Activated naive CD4-positive, alpha-beta T cell treated with Interleukin-2 at 50 U/mL for 16 hours (primary cell): ENCODE measurements at places on chromosomes 11 and 22.
A peak's percentile ranks its signal among the peaks of the same experiment; 100 is the strongest.

- peak; percentile 38 for DNase-seq
Measured at GRCh38 chr11:34052608-34053160, 1.2 kb downstream of the CAPRIN1 start.

- no peak for DNase-seq
Measured at GRCh38 chr11:86745571-86745970, 54.8 kb upstream of the PRSS23 start.

GRCh38 chr22:37431801-37432707 is 4.8 kb upstream of the ELFN2 start:
- DNase-seq: peak; percentile 61

- DNase-seq: no peak
Measured at GRCh38 chr11:65979261-65979759, 17.8 kb downstream of the SART1 start.

GRCh38 chr11:65496304-65497140 is 2.3 kb upstream of the MALAT1 start:
- DNase-seq: no peak

DNA sequence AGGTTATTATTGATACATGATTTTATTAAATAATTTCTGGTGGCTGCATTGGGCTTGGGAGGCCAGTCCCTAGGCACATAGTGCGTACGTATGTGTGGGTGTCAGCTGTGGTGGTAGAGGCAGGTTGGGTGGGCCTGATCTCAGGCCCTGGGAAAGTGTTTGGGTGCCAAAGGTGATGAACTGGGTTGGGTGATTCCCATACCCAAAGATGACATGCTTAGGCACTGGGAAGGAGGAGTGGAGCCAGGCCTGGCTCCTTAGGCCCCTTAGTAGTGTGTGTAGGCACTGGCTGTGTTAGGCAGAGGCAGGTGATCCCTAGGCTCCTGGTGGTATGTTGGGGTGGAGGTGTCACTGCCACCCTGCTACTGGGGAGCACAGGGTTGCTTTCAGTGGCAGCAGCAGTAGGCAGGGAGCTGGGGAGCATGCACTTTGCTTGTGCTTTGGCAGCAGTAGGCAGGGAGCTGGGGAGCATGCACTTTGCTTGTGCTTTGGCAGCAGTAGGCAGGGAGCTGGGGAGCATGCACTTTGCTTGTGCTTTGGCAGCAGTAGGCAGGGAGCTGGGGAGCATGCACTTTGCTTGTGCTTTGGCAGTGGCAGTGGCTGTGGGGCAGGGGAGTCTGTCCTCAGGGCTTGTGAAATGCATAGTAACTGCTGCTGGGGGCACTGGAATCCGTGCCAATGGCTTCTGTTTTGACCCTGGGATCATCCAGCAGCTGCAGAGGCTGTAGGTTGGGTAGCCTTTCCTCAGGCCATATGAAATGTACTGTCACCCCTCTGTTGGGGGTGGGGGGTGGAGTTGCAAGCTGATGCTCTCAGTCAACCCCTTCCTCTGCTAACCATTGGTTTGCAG is 84.4 kb downstream of the RRM1 start:
- no peak for DNase-seq

- DNase-seq: no peak
Measured at GRCh38 chr11:64849598-64850356, 5.3 kb upstream of the CDC42BPG start.

DNA sequence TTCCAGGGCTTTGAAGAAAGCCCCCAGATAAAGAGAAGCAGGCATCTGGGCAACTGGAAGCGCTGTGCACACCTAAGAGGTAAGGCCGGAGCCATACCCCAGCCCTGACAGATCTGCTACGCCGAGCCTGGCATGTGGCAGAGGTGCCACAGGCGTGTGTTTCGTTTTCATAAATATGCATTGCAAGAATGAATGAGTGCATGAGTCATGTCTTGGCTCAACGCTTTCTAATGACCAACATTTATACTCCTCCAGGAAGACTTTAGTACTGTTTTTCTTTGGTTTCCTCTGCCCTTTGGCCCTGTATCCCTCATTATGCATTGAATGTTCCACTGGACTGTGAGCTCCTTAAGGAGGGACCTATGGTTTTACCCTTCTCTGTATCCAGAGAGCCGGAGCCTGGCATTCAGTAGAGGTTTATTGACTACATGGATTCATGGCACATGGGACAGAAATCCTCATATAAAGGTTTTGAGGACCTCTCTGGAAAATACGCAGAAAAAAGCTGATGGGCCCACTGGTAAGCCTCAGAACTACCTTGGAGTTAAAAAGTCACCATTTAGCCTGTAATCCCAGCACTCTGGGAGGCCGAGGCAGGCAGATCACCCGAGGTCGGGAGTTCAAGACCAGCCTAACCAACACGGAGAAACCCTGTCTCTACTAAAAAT is 38.9 kb upstream of the CSNK2A3 start:
- no peak for DNase-seq

DNA sequence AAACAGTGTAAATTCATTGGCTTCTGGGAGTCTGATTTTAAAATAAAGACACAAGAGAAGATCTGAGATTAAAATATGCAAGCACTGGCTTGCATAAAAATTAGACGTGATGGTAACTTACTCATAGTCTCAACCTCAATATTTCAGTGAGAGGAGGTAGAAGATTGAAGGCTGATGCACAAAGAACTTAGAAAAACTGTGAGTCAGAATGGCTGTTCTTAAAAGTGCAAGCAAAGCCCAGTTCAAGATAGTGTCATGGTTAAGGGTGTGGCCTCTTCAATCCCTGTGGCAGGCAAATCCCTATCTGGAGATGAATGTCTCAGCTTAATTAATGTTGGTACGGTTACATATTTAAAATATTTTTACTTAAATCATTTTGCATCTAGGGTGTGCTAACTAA is 33.6 kb upstream of the FIBIN start:
- no peak for DNase-seq

- no peak for DNase-seq
Measured at GRCh38 chr11:93623179-93623578, 38.3 kb upstream of the CEP295 start.

DNA sequence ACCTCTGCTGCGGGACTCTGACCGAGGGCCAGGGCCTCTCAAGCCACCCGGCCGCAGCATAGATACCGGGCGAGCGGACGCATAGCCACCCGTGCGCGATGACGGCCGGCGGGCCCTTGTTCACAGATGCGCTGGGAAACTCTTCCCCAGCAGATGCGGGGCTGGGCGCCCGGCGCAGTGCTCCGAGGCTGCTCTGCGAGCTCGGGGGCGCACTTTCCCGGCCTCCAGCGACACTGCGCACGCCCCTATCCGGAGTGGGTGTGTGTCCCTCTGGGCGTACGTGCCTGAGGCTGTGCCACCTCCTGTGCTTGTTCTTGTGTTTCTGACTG is 104.7 kb upstream of the E2F8 start:
- no peak for DNase-seq

- DNase-seq: no peak
Measured at GRCh38 chr11:134658481-134659225, 246.6 kb upstream of the B3GAT1 start.

DNA sequence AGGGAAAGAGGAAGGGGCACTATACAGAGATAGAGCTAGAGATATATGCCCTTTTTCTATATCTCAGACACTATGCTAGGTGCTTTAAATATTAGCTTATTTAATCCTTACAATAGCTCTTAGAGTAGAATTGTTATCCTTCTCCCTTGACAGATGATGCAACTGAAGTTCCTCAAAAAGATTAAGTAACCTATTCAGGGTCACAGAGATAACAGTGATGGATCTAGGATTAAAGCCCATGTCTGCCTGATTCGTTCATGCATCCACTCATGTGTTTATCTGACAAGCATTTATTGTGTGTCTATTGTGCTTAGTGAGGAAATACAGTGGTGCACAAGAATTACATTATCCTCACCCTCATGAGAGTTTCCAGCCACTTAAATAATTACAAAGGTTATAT is 8.7 kb downstream of the CCDC83 start:
- no peak for DNase-seq

DNA sequence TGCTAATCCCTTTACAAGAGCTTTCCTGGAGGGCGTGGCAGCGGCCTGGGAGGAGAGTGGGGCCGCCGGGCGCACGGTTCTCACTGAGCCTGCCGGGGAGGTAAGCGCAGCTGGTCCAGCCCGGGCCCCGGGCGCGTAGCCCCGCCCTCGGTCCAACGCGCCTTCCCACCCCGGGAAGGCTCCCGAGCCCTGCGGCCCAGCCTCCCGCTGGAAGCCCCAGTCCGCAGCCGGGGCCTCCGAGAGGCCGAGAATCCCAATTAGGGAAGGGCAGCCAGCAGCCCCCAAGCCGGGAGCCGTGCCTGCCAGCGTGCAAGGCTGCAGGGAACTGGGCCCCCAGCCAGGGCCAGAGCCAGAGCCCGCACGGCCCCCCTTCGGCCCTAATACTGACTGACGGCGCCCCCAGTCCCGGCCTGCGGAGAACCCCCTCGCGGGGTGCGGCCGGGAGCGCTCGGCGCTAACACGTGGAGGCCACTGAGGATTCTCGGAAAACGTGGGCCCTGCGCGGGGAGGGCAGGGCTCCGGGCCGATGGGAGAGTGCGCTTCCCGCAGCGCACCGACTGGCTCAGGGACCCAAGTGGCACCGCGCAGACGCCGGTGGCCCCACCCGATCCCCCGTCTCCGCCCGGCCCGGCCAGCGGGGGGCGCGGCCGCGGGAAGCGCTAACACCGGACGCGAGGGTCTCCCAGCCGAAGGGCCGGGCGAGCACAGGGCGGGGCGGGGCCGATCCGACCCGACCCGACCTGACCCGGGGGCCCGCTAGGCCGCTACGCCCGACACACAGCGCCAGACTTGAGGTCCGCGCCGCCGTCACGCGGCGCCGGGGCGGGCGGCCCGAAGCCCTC is 5.7 kb downstream of the ZFTA start:
- DNase-seq: no peak

DNA sequence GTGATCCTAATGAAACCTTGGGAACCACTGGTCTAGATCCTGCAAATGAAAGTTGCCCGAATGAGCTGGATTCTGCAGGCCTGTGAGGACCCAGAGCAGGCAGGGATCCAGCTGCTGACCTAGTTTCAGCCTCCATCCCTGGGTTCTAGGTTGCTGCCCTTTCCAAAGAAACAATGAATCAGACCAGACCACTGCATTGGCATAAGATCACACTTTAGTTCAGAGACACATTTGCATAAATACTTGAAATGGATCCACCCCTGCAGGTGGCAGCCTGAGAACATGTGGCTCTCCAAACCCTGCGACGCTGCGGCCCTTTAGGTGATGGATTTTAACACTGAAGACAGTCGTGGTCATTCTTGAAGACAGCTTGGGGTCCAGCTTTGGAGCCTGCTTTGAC is 23.7 kb downstream of the ADAMTS8 start:
- DNase-seq: no peak

GRCh38 chr22:27124351-27124966 is 467.1 kb downstream of the MIAT start:
- no peak for DNase-seq
